ENCODE measurements at places on chromosomes 6 and 20.

DNA sequence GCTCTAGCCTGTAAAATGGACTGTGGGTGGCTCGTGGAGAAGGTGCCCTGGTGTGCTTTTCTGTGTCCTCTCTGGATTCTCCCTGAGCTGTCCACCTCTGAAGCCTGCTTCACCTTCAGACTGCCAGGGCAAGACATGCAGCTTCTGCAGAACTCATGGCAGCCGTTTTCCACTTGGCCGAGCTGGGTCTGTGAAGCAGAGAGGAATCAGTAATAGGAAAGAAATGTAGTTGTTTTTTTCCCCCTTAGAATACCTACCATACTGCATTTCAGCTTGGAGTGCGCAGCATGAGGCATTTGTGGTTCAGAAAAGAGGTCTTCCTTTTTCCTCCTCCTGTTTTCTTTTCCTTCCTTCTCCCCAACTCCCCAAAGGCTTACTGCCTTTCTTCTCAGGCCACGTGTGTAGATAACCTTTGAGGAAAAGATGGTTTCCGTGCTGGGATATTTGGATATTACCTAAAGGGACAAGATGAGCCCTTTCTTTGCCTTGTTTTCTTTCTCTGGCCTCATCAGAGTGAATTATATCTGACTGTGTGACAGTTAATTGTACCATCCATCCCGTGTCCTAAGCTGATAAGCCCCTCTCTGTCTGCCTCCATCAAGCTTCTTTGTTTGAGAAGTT is 39.4 kb downstream of the RREB1 start:
- DNase-seq = no peak

GRCh38 chr20:2333821-2334220 is 38.0 kb downstream of the TGM3 start:
- DNase-seq = no peak

GRCh38 chr6:37654727-37655500 is 42.8 kb downstream of the MDGA1 start:
- no peak for DNase-seq

GRCh38 chr6:40398810-40399477 is 188.2 kb downstream of the LRFN2 start:
- no peak for DNase-seq

DNA sequence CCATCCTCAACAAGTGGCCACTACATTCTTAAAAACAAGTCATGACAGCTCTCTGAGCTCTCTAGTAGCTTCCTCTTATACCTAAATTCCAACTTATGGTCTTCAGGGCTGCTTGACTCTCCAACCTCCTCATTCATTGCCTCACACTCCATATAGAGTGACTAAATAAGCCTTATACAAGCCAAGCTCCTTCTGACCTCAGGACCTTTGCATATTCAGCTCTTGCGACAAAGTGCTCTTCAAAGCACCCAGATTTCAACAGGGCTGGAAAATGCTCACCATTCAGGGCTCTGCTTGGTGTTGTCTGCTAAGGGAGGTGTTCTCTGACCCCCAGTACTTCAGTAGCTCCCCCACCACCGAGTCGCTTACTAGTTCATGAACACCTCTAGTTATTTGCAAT is 3.7 kb downstream of the TREML2 start:
- no peak for DNase-seq

- no peak for DNase-seq
Observed at GRCh38 chr6:144049386-144049785, 41.3 kb upstream of the PLAGL1 start.

DNA sequence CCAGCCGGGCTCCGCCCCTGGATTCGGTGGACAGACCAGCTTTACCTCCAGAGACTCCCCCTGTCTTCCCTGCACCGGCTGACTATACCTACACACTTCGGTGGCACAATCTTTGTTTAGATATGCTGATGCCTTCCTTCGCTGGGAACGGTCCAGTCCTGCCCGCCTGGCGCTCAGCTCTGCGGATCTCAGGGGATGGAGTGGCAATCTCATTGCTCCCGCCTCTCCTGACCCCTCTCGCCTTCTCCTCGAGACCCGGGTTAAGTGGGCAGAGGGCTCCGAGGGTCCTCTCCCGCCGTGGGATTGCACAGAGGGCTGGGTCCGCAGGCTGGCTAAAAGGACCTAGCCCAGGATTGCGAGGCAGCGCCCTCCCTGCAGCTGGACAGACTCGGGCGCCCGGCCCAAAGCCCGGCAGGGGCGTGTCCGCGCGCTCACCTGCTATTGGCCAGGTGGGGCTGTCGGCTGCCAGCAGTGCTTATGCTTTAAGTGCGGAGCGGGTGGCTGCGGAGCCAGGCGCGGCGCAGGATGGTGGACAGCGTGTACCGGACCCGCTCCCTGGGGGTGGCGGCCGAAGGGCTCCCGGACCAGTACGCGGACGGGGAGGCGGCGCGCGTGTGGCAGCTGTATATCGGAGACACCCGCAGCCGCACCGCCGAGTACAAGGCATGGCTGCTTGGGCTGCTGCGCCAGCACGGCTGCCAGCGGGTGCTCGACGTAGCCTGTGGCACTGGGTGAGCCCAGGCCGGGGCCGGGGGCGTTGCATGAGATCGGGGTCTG is at the start of gene GNMT:
Gene GNMT, plus strand, starts transcription at position 512 of the 777 bp plus-strand sequence. Its CDS starts 14 bp downstream, at position 526.
- DNase-seq = no peak

DNA sequence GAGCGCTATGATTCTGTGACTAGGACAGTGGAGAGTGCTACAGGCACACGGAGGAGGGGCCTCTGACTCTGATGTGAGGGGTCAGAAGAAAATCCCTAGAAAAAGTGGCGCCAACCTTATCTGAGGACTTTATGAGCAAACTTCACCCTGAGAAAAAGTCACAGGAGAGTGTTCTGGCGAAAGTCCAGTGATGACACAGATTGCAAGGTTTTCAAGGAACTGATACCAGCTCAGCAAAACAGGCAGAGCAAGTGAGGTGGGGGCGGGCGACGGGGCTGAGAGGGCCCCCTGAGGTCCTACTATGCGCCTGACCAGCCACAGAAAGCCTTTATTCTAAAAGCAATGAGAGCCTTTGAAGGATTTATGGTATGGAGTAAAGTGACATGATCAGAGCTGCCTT is 73.3 kb downstream of the SLC22A23 start:
- DNase-seq = peak; percentile 53

GRCh38 chr6:75933387-75933975 is 139.0 kb downstream of the IMPG1 start:
- DNase-seq = no peak

DNA sequence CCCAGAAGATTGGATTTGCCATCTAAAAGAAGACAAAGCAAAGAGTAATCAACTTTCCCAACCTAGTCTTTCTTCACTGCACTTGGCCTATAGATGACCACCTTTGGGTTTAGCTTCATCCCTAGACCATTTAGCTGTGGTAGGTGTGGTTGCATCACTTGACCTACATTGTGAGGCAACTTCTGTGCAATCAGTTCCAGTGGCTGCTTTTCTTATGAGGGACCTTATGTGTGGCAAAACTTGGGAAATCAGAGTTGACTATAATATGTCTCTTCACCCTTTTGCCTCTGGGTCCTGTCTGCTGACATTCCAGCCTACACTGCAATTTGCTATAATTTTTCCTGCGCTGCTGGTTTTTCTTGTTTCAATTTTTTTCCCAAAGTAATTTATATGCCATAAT is 55.2 kb downstream of the PRDM13 start:
- DNase-seq = no peak

DNA sequence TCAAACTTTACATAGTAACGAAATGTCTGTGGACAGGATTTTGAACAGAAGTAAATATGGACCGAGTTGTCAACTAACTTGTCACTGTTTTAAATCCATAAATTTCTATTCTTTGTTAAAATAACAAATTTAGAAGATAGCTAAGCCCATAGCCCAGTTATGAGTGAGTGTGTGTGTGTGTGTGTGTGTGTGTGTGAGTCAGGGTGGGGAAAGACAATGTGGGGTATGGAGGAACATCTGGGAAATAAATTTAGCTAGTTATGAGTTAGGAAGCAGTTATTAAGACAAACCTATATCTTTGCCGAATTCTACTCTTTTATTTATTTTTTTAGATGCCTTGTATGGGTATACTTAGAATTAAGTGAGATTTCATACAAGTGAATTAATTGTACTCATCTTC is 9.0 kb downstream of the TPBG start:
- no peak for DNase-seq
